PC-9 (cell line): ENCODE measurements at places on chromosomes 7 and 10.

DNA sequence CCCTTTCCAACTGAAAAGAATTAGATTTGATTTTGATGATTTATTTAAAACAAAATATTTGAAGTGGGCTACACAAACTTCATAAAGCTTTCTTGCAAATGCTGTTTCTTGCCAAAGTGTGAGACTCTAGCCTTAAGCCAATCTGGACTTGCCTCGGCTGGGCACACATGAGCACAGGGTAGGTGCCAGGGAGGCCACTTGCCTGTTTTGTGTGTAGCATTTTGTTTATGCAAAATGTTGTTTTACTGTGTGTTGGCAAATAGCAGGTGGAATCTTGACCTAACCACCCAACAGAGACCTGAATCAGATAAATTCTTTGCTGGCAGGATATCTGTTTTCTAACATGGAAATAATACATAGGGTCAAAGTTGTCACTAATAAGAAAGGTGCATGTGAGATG is 161.1 kb downstream of the BMPER start:
- no peak for DNase-seq

GRCh38 chr7:157124690-157125089 is 14.0 kb upstream of the UBE3C start:
- no peak for DNase-seq

DNA sequence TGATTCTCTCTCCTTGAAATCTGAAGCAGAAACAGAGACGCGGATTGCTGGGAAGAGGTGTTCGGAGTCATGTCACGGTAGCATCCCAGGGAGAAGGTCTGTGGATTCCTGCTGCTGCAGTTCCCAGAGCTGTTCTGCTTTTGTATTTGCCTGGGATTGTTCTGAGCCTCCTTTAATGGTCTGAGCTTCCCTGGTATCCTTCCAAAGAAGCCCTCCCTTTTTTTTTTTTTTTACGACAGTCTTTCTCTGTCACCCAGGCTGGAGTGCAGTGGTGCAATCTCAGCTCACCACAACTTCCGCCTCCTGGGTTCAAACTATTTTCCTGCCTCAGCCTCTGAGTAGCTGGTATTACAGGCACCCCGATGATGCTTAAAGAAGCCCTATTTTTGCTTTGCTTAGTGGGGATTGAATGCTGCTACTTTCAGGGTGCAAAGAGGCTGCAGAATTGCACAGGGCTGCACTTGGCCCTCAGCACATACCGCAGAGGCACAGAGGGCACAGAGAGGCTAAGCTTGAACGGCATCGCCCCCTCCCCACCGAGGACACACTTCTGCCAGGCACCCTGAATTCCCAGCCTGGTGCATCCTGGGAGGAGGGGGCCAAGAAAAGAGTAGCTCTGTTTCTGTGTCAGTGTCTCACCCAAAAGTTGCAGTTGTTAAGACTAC is 208.6 kb upstream of the GALNT17 start:
- no peak for DNase-seq

- peak; percentile 58 for DNase-seq
These were observed 34.4 kb upstream of the AGR3 start for GRCh38 chr7:16916105-16916639.

DNA sequence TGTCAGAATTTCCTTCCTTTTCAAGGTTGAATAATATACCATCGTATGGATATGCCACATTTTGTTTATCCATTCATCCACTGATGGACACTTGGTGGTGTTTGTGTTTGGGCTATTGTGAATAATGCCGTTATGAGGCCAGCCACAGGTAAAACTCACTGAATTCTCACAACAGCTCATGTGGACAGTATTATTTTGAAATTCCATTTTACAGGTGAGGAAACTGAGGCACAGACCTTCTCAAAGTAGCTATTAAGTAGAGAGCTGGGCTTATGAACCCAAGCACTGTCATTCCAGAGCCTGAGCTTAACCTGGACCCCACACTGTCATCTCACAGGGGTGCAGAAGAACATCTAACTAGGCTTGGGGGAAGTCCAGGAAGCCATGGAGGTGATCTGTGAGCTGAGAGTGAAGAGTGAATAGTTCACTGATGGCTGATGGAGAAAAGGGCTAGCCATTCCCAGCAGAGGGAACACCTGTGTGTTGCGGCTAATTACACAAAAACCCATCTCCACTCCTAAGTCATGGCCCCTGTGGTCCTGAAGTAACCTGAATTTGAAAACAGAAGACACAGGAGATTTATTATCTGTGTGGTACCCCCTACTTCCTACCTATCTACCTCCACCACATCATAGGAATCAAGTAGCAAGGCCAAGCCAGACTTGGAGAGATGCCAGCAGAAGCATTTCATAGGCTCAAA is 8.7 kb downstream of the INMT start:
- no peak for DNase-seq

GRCh38 chr7:157799076-157799685 is 462.4 kb downstream of the DNAJB6 start:
- DNase-seq: no peak

DNA sequence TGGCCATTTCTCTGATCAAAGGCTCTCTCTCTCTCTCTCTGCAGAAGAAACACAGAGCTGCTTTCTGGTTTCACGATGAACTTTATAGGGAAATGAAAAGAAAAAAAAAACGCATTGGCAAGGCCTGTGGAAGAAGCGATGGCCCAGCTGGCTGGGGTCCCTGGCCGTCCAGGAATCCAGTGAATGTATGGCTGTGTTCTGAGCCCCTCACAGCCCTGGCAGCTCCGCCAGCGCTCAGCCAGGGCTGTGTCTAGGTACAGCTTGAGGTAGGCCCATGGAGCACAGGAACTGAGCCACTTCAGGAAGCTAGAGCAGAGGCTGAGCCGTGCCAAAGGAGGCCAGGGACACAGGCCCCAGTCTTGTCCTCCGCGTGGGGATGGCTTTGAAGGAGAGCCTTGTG is 13.1 kb upstream of the UCMA start:
- no peak for DNase-seq

DNA sequence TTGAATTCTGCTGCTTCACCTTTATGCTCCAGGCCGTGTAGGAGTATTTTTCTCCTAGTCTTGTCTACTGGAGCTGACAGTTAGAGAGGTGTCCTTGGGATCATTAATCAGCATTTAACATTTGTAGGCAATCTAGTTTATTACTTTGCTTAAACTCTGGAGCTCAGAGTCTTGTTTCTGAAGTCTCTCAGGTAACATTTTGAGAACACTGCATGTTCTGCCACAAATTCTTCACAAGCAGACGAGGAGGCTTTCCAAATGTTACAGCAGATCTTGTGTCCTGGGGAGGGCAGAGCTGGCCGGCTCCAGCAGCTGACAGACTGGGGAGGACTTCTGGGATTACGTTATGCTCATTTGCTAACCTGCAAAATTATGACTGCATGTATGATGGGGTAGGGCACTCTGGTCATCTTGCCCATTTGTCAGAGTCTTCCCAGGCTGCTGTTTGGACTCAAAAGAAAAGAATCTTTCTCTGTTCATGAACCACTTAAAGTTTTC is 50.5 kb downstream of the GALNT17 start:
- DNase-seq: no peak

DNA sequence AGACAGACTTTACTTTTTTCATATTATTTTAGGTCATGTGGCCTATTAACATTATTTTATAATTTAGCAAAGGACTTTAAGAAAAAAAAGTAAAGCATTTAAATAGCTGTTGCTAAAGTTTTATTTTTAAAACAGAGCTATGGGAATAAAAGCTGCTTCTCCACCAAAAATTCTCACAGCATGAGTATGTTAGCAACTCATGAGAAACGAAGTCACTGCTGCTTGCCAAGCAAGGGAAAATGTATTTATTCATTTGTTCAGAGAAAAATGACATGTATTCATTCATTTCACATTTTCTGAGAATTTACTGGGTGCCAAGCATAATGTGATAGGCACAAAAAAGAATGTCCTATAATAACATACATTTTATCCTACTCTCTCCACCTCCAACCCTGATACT is 5.1 kb downstream of the LRRC72 start:
- no peak for DNase-seq

GRCh38 chr10:96439725-96440124 is 74.0 kb downstream of the TLL2 start:
- no peak for DNase-seq

DNA sequence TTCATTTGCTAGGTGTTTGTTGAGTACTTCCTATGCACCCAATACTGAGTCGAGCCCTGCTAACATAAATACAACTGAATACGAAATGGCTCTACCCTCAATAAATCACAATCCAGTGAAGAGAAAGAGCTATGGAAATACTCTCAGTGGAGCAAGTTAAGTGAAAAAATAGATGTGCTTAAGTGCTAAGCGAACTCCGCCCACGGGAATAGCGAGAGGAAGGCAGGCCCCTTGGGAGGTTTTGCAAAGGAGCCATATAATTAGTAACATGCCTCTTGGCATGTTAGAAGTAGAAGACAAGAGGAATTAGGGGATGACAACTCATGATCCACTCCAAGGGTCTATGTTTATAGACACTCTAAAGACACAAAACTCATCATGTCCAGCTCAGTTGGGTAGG is 42.8 kb upstream of the TSPAN33 start:
- no peak for DNase-seq

- no peak for DNase-seq
These were observed 35.1 kb upstream of the GRID1 start for GRCh38 chr10:86401588-86402282.

- no peak for DNase-seq
These were observed 146.3 kb downstream of the NXPH1 start for GRCh38 chr7:8579661-8580194.

- DNase-seq: no peak
These were observed 689.5 kb downstream of the DNAJB9 start for GRCh38 chr7:109259151-109259550.

GRCh38 chr7:42227021-42227420 is 10.0 kb downstream of the GLI3 start:
- DNase-seq: no peak

- no peak for DNase-seq
These were observed 41.4 kb upstream of the DMBT1 start for GRCh38 chr10:122519144-122519543.

- no peak for DNase-seq
These were observed 30.7 kb upstream of the ACSL5 start for GRCh38 chr10:112343056-112343806.

GRCh38 chr7:11792166-11792565 is 39.8 kb downstream of the THSD7A start:
- no peak for DNase-seq

DNA sequence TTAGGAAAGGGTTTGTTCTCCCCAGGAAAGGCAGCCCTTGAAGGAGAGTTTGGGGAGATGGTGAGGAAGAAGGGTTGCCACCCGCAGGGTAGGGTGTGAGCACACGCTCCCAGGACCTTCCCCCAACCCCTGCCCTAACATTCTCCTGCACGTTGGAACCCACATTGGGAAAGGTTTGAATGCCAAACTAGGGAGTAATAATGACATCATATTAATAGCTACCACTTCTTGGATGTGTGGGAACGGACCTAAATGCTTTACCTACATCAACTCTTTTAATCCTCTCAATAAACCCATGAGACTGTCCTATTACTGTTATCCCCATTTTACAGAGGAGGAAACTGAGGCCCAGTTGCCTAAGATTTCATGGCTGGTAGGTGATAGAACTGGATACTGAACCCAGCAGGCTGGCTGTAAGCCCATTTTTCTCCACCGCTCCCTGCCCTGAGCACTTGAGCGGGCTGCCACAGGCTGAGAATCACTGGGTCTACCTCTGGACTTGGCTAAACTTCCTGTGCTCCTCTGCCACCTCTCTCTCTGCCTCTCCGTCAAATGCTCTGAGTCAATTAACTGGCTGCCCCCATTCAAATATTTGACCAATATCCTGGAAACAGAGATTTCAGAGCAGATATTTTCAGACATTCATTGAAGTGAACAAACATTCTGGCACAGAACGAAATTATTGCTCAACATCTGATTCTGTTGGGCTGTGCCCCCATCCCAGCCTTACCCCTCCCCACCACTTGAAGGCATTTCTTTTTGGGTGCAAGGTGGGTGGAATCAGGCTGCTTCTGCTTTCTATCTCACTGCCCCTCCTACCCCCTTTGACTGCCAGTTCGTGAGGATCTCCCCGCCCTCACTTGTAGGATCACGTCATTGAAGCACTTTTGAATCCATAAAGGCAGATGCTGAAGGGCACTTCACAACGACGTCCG is 129.7 kb downstream of the C10orf105 start:
- DNase-seq: no peak

GRCh38 chr7:111846898-111847297 is 284.6 kb upstream of the IMMP2L start:
- DNase-seq: no peak

GRCh38 chr7:53101026-53101425 is 65.6 kb downstream of the POM121L12 start:
- DNase-seq: no peak

DNA sequence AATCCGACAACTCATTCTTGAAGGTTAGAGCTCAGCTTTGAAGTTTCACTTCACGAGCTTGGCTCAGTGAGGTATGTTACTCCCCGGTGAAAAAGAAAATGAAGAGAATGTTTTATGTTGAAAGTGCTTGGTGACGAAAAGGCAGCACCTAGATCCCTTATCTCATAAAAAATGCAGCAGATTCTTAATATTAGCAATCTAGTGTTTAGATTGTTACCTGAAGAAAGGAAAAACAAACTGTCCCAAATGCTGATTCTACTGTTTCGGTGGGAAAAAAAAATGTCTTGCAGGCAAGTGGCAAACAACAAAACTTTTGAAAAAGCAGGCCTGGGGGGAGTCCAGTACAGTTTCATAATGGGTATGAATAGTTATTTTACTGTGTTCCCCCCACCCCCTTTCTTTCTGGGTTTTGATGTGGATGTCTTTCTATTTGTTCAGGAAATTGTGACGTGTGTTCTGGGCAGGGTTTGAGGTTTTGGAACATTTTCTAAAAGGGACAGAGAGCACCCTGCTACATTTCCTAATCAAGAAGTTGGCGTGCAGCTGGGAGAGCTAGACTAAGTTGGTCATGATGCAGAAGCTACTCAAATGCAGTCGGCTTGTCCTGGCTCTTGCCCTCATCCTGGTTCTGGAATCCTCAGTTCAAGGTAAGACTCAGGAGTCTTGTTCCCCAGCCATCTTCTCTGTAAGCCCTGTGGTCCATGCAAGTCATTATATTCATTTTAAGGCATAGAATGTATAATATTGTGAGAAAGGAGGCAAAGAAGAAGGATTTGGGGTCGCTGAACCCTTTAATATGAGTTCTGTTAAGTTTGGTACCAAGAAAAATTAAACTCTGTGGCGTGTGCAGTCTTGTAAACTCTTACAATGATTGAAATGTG is at the start of gene SRGN:
Gene SRGN, plus strand, starts transcription at position 514 of the 881 bp plus-strand sequence. Its CDS starts 55 bp downstream, at position 569.
- DNase-seq: peak; percentile 63

DNA sequence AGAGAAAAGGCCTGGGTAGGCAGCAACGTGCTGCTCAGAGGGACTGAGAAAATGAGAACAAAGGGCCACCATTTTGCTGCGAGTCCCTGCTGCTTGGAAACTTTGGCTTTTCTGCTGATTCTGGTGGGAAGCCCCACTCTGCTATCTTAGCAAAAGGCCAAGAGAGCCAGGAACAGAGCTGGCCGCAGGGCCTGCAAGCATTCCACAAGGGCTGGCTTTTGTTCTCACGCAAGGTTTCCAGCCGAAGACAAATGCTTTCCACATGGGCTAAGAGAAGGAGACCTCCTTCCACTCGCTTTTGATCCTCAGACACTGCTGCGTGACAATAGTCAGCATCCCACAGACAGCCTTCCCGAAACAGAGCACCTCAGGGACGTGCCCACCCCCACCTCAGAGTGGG is 163.1 kb downstream of the ARHGAP12 start:
- DNase-seq: no peak

GRCh38 chr10:118732245-118733165 is 22.3 kb downstream of the CACUL1 start:
- no peak for DNase-seq
